ENCODE measurements at places on chromosomes 16 and 17.

DNA sequence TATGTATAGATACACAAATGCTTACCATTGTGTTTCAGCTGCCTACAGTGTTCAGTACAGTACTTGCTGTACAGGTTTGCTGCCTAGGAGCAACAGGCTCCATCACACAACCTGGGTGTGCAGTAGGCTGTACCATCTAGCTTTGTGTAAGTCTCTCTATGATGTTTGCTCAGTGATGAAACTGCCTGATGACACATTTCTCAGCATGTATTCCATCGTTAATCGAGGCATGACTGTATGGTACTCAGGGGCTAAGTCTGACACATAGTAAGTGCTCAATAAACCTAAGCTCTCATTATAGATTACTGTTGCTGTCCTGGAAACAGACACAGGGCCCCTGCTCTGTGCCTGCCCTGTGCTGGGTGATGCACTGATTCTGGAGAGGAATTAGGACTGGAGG is 18.1 kb downstream of the KCNJ12 start:
- no peak for DNase-seq

DNA sequence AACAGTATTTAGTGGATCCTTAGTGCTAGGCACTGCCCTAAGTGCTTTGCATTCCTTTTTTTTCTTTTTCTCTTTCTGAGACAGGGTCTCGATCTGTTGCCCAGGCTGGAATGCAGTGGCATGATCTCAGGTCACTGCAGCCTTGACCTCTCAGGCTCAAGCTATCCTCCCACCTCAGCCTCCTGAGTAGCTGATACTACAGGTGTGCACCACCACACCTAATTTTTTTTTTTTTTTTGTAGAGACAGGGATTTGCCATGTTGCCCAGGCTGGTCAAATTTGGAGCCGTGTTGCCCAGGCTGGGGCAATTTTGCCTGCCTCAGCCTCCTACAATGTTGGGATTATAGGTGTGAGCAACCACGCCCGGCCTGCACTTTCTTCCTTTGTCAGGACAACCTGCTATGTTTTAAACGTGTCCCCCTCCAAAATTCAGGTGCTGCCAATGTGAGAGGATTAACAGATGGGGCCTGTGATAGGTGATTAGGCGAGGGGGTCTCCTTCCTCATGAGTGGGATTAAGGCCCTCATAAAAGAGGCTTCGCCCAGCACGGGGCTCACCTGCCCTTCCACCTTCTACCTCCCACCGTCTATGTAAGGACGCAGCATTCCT is 5.4 kb downstream of the NQO1 start:
- DNase-seq: no peak

DNA sequence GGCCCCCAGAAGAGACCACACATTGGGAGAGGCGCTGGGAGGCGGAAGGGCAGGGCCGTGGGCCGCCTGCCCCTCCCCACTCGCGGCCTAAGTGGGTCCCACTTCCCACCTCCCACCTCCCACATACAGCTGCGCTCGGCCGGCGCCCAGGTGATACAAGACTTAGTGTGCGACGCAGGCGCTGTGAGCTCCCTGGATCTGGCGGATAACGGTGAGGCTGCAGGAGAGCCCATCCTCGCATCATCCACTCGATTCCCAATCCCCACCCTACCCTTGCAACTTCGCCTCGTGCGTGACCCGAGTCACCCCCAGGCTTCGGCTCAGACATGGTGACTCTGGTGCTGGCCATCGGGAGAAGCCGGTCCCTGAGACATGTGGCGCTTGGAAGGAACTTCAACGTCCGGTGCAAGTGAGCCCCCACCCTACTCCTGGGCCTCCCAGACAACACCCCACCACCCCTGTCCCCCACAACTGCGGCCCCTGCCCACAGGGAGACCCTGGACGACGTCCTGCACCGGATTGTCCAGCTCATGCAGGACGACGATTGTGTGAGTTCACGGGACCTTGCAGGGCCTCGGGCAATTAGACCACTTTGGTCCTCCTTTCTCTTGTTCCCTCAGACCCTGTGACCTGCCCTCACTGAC is 3.9 kb downstream of the CARMIL2 start:
- DNase-seq: no peak

DNA sequence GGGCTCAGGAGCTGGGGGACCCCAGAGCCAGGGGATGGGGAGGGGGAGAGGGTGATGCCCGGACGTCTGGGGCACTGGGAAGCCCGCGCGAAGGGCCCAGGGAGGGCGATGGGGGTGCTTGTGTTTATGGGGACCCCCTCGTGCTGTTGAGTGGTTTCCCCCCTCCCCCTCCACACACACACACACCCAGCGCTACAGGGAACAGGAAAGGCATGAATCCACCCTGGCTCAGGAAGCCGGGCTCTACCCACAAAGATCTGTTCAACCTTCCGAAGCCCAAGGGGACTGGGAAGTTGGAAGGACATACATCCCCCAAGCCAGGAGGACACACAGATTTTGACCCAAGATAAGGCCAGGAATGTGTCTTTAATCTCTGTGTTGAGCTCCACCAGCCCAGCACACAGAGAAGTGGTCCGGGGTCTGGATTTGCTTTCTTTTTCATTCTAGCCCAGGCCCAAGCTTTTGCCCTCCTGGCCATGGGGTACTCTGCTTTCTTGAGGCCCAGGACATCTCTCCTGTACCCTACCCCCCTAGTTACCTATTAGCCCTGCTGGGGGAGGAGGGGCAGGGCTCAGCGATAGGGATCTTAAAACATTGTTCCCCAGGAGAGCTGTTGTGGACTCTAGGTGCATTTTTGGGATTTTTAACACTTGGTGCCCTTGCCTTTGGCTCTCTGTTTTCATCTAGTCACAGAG is 1.2 kb downstream of the UBALD2 start:
- DNase-seq: no peak

- no peak for DNase-seq
Observed at GRCh38 chr17:39194985-39195524, 2.4 kb downstream of the CACNB1 start.

- DNase-seq: no peak
Observed at GRCh38 chr17:77441130-77441920, 300.6 kb downstream of the SEC14L1 start.

DNA sequence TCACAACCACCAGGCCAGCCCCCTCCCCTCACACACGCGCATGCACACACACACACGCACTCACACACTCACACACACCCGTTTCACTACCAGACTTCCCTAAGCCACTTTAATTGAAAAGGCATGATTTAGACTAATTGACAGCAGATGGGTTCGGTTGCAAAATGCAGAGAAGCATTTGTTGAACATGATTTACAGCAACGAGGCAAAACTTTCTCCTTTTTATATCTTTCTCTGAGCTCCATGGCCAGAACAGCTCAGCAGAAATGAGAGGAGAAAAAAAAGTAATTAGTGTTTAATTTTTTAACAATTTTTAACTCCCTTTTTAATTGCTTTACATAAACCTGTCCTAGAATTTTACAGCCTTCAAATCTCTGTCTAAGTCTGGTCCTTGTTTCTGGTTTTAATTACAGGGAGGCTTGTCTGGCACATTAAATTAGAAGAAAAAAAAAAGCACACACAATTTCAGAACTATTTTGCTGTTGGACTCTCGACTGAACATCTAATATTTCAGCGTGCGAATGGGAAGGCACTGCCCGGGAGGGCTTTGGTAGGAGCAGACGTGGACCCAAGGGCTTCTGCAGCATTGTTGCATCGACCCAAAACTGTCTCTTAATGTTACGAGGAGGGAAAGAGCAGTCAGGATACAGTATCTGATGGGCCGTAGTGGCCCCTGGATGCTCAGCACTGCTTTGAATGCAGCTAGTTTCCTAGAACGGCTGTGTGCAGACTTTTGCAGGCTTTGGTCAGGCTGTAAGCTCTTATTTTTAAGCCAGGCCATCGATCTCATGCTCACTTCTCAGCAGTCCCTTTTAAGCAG is 255.9 kb downstream of the SOX9 start:
- DNase-seq: no peak

DNA sequence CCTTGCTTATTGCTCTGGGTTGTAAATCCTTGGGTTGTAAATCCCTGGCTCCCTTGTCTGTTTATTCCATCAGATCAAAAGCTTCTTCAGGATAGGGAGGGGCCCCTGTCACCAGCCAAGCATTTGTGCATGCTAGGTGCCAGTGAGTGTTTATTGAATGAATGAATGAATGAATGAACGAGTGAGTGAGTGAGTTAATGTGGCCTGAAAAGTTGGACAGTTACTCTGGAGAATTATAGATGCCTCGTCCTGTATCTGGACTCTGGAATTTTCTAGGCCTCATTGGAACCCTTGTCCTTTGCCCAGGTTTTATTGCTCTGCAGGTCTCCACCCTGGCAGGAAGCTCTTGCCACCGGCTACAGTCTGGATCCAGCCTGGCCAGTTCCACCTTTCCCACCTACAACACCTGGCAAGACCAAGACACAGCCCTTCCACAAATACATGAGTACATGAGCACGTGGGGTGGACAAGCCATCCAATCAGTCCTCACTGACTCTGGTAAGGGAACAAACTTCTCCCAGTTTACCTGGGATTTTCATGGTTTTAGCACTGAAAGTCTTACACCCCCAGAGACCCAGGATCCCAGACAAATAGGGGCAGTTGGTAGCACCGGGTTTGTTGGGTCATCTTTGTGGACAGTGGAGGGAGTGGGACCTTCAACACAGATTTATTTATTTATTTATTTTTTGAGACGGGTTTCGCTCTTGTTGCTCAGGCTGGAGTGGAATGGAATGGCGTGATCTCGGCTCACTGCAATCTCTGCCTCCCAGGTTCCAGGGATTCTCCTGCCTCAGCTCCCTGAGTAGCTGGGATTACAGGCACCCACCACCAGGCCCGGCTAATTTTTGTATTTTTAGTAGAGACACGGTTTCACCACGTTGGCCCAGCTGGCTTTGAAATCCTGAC is 14.7 kb upstream of the CDH1 start:
- no peak for DNase-seq

DNA sequence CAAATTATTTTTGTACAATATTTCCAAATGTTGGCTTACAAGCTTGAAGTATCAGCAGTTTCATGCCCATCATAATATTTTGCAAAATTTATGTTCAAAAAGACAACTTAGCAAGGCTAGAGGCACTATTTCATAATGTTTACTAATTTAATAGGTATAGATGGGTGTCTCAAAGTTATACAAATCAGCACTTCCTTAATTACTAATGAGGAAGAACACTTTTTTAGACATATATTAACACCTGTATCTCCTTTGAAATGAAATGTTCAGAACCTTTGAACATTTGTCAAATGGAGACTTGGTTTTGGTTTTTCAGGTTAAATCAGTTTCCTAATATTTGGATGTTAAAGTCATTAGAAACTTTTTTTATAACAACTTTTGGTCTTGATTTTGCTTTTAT is 2.2 kb downstream of the TAT start:
- no peak for DNase-seq

Data from stimulated activated CD8-positive, alpha-beta memory T cell treated with anti-CD3 and anti-CD28 coated beads, Interleukin-2, amount 100 ng/mL, for 1 hour (primary cell).